ENCODE measurements at places on chromosomes 11 and 22.

DNA sequence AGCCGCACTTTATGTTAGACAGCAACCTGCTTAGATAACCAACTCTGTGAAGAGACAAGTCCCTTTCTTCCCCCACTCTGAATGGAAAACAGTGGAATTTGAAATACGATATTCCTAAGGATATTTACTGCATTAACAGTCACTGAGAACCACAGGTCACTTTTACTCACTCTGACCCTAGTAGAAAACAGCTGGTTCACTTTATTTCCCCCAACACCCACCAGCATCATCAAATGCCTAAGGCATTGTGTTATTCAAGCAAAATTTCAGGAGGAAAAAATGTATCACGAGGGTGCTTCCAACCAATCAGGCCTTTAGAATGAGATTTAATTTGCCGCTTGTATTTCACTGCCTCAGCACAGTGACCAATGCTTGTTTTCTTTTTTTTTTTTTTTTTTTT, 1134.1 kb upstream of the CCDC90B start:
- no peak for DNase-seq

DNA sequence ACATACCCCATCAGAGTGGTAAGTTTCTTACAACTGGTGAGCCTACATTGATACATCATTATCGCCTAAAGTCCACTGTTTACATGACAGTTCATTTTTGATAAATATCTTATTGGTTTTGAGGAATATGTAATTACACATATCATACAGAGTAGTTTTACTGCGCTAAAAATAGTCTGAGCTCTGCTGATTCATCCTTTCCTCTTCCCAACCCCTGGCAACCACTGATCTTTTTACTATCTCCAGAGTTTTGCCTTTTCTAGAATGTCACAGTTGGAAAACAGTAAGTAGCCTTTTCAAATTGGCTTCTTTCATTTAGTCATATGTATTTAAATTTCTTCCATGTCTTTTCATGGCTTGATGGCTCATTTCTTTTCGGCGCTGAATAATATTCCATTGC, 112.8 kb downstream of the LARGE1 start:
- DNase-seq, result peak; percentile 37

DNA sequence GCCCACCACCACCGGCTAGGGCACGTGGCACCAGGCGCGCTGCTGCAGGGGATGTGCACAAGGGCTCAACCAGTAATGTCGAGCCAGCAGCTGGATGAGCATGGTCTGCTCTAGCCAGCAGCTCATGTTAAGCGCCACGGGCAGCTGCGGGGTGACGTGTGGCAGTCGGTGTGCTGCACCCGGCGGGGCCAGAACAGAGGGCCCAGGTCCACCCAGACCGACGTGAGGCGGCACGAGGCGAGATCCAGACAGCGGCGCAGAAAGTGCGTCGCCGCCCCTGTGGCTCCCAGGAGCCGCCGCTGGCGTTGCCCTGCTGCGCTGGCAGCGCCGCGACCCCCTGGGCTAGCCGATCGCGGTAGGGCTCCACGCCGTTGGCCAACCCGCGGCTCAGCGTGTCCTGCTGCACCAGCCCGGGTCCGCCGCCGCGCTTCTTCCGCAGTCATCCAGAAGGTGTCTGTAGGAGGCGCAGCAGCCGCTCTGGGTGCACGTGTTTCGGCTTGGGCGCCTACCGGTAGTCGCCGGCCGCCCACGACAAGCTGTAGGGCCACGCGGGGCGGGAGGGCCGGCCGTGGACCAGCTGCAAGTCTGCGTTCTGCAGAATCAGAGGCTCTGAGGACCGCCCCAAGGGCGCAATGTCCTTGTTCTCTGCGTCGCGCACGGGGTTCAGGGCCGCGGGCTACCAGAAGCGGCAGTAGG, 4.6 kb upstream of the GALR3 start:
- peak; percentile 70 for DNase-seq

GRCh38 chr11:112655371-112655770, 305.8 kb upstream of the NCAM1 start:
- peak; percentile 86 for DNase-seq

DNA sequence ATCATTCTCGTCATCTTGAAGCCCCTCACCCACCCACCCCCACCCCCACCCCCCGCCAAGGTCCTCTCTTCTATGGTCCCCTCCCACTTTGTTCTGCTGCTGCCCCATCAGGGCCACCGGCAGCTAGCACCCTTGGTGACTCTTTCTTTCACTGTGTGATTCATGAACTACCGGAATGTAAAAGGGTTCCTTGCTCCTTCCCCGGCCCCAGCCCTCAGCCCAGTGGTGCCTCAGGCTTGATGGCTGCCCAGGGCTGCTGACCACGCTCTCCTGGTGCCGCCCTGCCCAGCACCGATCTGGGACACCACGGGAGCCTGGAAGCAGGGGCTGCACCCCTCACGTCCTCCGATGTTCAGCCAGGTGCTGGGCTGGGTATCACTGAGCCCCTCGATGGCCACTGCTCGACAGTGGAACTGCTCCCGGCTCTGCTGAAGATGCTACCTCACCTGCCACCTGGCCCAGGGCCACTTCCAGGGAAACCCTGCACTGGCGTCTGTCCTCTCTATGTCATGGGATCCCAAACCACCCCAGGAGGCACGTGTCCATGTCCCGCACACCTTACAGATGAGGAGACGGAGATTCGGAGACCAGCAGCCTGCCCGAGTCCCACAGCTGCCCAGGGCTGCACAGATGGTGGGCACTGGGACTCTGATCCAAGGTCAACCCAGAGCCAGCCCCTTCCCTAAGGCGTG, 39.7 kb downstream of the IGLL5 start:
- DNase-seq, result no peak

- DNase-seq, result no peak
Observed at GRCh38 chr11:96257036-96257435, 86.0 kb downstream of the MAML2 start.

- DNase-seq, result no peak
Observed at GRCh38 chr11:117478126-117478860, 150.6 kb downstream of the CEP164 start.

- DNase-seq, result no peak
Observed at GRCh38 chr11:45904309-45904915, 2.7 kb downstream of the FREY1 start.

GRCh38 chr11:119369132-119369925, 12.2 kb downstream of the USP2 start:
- no peak for DNase-seq

DNA sequence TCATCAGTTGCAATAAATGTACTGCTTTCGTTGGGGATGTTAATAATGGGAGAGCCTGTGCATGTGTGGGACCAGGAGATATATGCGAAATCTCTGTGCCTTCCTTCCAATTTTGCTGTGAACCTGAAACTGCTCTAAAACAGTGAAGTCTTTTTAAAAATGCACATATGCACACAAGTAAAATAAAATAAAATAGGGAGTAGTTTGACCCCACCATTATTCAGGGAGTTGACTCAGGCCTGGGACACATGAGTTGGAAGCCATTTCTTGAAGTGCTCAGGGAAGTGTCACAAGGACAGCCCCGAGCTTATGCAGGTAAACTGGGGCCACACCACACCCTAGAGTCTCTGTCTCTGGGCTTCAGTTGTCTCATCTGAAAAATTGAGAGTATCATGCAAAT, 183.1 kb upstream of the POU2AF2 start:
- DNase-seq, result no peak

GRCh38 chr11:128596250-128596649, 8.9 kb upstream of the ETS1 start:
- DNase-seq, result no peak

GRCh38 chr22:46574993-46575910, 37.8 kb upstream of the CELSR1 start:
- DNase-seq, result peak; percentile 16

- no peak for DNase-seq
Observed at GRCh38 chr22:43796567-43796966, 15.5 kb downstream of the EFCAB6 start.

GRCh38 chr11:71064183-71064582, 188.2 kb downstream of the SHANK2 start:
- no peak for DNase-seq

- DNase-seq, result no peak
Observed at GRCh38 chr11:116611998-116612620, 160.7 kb downstream of the BUD13 start.

DNA sequence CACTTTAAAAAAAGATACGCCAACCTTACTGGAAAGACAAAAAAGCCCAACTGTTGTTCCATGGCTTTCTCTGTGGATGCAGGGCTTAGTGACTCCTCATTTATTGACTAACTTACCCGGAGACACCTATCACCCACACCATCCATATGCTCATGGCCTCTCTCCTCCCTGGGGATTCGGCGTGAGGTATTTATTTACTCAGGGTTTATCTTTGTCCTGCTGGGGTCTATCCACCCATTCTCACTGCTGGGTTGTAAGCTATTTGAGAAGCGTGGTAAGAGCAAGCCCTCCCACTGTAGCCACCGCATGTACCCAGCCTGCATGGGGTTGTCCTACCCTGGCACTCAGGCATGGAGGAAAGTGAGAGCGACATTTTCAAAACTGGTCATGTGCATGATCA, 93.6 kb downstream of the NELL1 start:
- DNase-seq, result no peak

DNA sequence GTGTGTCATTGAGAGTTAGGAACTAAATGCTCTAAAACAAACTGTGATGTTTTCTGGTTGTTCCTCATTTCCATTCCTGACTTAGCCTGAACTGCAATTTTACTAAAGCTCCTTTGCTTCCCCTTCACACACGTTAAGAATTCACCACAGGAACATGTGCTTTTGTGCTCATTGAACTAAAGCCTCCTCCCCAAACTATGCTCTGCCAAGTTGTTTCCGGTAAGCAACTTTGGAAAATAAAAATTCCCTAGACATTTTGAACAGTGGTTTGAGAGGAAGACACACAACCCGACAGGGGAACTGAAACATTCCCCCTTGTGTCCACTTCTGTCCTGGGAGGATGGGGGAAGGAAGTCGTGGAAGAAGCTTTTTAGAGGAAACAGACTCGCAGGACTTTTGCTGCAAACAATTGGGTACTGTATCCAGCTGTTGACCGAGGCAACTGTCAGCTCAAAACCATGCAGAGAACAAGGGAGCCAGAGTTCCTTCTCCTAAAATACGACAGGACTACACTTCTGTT, 66.9 kb downstream of the GAB2 start:
- DNase-seq, result peak; percentile 50

DNA sequence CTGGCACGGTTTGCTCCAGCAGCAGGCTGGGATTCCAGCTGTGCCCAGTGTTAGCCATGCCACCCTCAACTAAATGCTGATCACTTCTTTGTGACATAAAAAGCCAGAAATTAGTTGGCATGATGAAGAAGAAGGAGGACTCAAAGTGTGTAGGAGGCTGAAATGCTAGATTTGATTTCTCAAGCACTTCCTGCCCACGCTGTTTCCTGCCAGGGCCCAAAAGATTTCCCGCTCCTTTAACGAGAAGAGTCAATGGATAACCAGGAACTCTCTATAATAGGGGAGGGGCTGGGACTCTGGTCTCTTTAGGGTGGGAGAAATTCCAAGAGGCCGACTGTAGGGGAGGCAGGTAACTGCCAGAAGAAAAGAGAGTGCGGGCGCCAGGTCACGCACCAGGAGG, 26.4 kb downstream of the APOL3 start:
- DNase-seq, result no peak

- DNase-seq, result no peak
Observed at GRCh38 chr22:17388235-17388634, 19.0 kb downstream of the CECR2 start.

GRCh38 chr11:46808799-46809431, 37.2 kb downstream of the CKAP5 start:
- DNase-seq, result peak; percentile 72

DNA sequence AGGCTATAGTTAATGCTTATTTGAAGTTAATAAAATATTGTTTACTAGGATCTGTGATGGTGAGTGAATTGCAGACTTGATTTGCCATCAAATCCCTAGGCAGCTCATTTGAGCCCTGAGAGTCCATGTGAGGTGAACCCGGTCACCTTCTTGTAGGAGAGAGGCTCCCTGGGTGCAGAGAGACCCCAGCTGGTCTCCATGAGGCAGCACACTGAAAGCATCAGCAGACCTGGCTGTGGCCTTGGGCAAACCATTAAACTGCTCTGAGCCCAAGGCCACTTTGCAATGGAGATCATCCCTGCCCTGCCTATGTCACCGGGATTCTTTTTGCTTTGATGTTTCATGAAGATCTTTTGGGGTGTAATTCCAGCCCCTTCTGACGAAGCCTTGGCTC, 125.2 kb downstream of the MICAL2 start:
- DNase-seq, result peak; percentile 39

- peak; percentile 38 for DNase-seq
Observed at GRCh38 chr22:49768951-49769690, 58.6 kb downstream of the BRD1 start.

- peak; percentile 57 for DNase-seq
Observed at GRCh38 chr22:26610072-26610958, 7.5 kb downstream of the CRYBB1 start.

DNA sequence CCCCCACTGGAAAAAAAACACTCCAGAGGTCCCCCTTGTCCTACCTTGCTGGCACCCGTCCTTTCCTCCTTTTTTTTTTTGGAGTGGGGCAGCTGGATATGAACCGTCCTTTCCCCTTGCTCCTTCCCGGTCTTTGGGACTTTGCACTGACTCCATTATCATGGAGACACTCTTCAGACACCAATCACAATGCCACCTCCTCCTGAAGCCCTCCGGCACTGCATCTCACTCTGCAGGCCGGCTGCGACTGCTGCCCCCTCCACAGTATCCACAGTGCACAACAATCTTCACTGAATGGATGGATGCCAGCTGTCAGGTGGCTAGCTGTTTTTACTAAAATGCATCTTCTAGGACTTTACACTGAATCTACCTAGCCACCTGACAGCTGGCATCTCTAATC, 12.7 kb upstream of the RGL4 start:
- no peak for DNase-seq

GRCh38 chr11:117072517-117073461, 25.4 kb downstream of the SIK3 start:
- peak; percentile 87 for DNase-seq

DNA sequence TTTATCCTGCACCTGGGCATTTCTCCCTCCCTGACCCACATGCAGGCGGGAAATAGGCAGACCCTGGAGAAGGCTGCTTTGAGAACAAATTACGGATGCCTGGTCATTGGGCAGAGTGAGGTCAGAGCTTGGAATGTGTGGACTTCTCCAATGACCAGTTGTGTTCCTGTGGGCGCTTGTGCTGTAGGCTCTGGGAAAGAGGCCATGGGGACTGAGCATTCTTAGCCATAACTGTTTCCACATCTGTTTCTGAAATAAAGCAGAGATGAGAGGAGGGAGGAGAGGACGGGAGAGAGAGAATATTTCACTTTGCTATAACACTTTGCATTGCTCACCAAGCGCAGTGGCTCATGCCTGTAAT, 11.2 kb upstream of the TMEM184B start:
- no peak for DNase-seq

- no peak for DNase-seq
Observed at GRCh38 chr11:134414766-134415765, 3.0 kb upstream of the B3GAT1 start.

All from lung microvascular endothelial cell (primary cell).